ENCODE measurements at places on chromosomes 3 and 15.

- no peak for DNase-seq
These were observed 753.4 kb upstream of the CFAP20DC start for GRCh38 chr3:59803268-59803667.

GRCh38 chr15:60074181-60074885, 70.2 kb downstream of the FOXB1 start:
- no peak for DNase-seq

GRCh38 chr3:58628823-58629562, 37.6 kb downstream of the FAM3D start:
- no peak for DNase-seq

- DNase-seq, result peak; percentile 78
These were observed 59.2 kb upstream of the FAM174B start for GRCh38 chr15:92714477-92715401.

GRCh38 chr3:102530415-102531181, 95.8 kb downstream of the ZPLD1 start:
- DNase-seq, result no peak

DNA sequence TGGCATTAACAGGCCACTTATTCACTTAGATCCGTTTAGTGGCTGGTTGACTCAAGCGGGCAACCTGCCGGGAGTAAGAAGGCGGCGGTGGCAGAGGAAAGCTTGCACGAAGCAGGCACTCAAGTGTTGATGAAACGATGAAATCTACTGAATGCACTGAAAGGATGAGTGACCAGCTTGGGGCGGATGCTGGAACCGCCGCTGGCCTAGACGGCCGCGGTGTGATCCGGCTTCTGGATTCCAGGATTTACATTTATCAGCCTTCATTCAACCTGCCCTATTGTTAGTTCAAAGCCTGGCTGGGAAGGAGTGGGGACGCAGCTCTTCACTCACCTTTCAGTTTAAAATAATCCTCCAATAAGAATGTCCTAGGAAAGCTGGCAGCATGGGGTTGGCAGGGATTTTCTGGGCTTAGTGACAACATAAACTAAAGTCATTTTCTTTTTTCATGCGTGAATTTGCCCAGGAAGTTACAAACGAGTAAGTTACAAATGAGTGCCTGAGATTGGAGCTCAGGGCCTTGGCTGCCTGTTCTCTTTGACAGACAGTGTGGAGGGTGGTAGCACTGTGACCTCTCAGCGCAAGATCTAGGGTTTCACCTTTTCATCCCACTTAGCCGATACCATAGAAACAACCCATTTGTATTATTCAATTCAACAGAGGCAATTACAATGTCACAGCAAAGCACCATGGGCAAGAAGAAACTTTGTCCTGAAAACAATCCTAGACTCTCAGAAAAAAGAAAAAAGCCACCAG, 1.1 kb upstream of the PLCH1 start:
- DNase-seq, result peak; percentile 65

GRCh38 chr15:57436166-57436565, 59.9 kb downstream of the CGNL1 start:
- no peak for DNase-seq
